Cardiac septum (tissue), 1 donor: ENCODE measurements at places on chromosomes 12 and 14. TPM values are rescaled to one million over a fixed set of nuclear protein-coding genes. Genes with fewer than 3 reads are reported as not detected.

The PMCH gene
- not detected for total RNA-seq

The ATL1 gene
- 1.5 TPM for total RNA-seq

The ADGRD1 gene
- total RNA-seq, result 54.6 TPM

The NID2 gene
- total RNA-seq, result 37.3 TPM

The DHH gene
- total RNA-seq, result 1.6 TPM

The TMCC3 gene
- total RNA-seq, result 2.3 TPM

The SMOC1 gene
- 0.22 TPM for total RNA-seq

The GDF3 gene
- 0.46 TPM for total RNA-seq

The TMEM30B gene
- 5.2 TPM for total RNA-seq

The NCOR2 gene
- total RNA-seq, result 159 TPM

The MYF6 gene
- 1.1 TPM for total RNA-seq

The PTPRQ gene
- total RNA-seq, result 0.38 TPM

The KRT73 gene
- total RNA-seq, result not detected

The GAS2L3 gene
- total RNA-seq, result 2.8 TPM

The C12orf60 gene
- total RNA-seq, result 2.5 TPM

The A2M gene
- total RNA-seq, result 588 TPM

The ENDOU gene
- 0.24 TPM for total RNA-seq

The CACNA2D4 gene
- 0.89 TPM for total RNA-seq

The ZFYVE26 gene
- total RNA-seq, result 11.2 TPM

The SERPINA12 gene
- not detected for total RNA-seq

The SLCO1B1 gene
- 0.24 TPM for total RNA-seq

The NOXRED1 gene
- not detected for total RNA-seq

The KCNA1 gene
- total RNA-seq, result 0.13 TPM

The CIDEB gene
- total RNA-seq, result 2.4 TPM

The PNP gene
- total RNA-seq, result 17.4 TPM

The LRRK2 gene
- total RNA-seq, result 7.1 TPM

The GNB3 gene
- 9.7 TPM for total RNA-seq

The RPS29 gene
- total RNA-seq, result 612 TPM

The TCL1B gene
- total RNA-seq, result not detected

The TCL1A gene
- total RNA-seq, result not detected

The PLCZ1 gene
- not detected for total RNA-seq

The NTF3 gene
- 0.70 TPM for total RNA-seq

The CISTR gene
- total RNA-seq, result 0.75 TPM

The KRT6A gene
- not detected for total RNA-seq

The A2ML1 gene
- total RNA-seq, result not detected
